CD4-positive, alpha-beta T cell treated with Interferon gamma for 1 hour (primary cell): ENCODE measurements at places on chromosomes 2 and 18.

DNA sequence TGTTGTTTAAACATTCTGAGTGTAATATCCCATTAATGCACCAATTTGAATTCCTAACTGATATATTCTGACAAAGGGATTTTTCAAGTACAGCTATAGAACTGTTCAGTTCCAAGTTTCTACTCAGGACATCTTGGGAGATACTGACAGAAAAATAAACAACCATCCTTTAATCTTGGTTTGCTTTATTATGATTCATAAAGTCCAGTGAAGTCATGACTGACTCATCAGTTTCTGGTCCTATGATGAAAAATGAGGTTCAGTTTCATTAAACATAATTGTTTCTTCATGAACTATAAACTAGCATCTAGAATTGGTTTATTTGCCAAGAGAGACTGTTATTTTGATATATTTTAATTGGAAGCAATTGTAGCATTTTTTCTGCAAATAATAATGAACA lies 896.2 kb downstream of the CCDC85A start:
- no peak for DNase-seq

GRCh38 chr2:60296219-60296955 lies 257.1 kb downstream of the BCL11A start:
- no peak for DNase-seq

- DNase-seq: no peak
Observed at GRCh38 chr2:179642462-179642861, 218.9 kb downstream of the ZNF385B start.

DNA sequence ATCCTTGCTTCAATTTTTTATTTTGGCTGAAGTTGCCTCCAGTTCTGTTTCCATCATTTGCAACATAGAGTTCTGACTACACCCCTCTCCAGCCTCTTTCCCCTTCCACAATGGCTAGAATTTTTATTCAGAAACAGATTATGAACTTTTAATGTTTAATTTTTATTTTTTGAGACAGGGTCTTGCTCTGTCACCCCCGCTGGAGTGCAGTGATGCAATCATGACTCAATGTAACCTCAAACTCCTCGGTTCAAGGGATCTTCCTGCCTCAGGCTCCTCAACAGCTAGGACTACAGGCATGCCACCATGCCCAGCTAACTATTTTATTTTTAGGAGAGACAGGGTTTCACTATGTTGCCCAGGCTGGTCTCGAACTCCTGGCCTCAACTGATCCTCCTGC lies 2.8 kb downstream of the NTSR2 start:
- no peak for DNase-seq

DNA sequence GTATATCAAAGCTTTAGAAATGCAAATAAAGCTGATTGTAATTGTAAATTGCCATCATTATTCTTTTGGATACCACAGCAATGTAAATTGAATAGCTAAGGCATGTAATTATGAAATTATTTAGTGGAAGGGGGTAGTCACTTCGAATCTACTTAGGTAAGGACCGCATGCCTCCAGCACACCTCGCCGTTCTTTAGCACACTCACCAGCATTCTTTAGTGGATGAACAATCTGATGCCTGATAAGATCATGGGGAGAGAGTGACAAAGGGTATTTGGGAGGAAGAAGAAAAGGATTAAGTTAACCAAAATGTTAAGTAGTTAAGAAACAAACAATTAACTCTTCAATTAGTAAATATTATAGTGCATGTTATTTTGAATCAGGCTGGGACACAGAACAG lies 46.4 kb upstream of the DSC1 start:
- DNase-seq: no peak

DNA sequence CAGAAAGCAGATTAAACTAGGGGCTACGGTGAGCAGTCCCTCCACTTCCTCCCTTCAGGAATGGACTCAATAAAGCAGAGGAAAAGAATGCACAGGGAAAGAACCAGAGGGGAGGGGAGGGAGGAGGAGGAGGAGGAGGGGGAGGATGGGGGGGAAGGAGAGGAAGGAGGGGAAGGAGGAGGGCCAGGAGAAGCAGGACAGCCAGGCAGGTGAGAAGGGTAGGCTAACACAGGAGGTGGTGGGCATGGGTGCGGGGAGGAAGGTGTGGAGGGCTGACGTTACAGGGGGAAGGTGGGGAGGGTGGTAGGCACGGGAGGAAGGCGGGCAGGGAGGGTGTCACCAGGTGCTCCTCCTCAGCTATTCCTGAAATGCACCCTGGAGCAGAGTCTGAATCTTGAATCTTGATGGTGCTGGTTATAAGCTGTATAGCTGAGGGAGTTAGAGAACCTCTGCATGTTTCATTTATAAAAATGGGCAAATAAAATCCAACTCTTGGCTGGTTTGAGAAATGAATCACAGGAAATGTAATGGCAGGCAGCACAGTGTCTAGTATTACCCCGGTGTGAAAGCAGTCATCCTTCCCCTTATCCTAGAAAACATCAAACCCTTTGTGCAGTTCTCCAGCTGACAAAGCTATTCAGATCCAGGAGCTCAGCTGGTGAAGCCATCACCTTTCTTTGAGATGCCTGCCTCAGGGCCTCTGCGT lies 3.4 kb downstream of the TMEM18 start:
- no peak for DNase-seq
